ENCODE measurements at places on chromosomes 11 and 22. TPM values are rescaled to one million over a fixed set of nuclear protein-coding genes. Genes with fewer than 3 reads are reported as not detected.

GRCh38 chr11:111960916-111961315 is 23.8 kb downstream of the DIXDC1 start:
- DNase-seq, result peak; percentile 80

GRCh38 chr22:49362211-49362839 is 465.3 kb downstream of the BRD1 start:
- no peak for DNase-seq

- DNase-seq, result no peak
Observed at GRCh38 chr11:65859812-65860277, 388 bp upstream of the MUS81 start.

Gene PRODH
- 34.3 TPM for total RNA-seq

Gene NCAM1
- 7.1 TPM for total RNA-seq

DNA sequence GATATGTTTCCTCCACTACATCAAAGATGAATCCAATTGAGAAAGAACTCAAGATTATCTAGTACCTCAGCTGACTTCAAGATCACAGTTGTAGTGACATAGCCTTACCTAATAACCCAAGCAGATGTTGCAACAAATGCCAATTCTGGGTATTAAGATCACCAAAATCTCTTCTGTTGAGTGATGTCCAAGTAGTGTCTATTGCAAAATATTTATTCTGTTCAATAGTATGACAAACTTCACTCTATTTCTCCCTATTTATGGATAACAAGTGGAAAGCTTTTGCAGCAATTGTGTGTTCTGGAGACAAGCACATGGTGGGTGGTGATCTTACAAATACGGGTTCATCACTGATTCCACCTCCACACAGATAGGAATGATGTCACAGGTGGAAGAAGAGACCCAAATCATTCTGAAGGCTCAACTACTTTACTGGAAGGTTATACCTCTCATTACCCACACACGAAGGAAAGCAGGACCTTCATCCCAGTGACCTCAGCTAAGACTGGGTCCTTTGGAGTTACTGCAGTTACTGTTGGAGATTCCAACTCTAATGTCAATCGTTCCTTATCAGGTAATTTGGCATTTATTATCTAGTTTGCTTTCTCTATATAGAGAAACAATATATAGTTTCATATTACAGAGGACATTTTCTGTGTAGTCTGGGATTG is 72.0 kb downstream of the CD44 start:
- no peak for DNase-seq

Gene DGCR6
- 11.6 TPM for total RNA-seq

DNA sequence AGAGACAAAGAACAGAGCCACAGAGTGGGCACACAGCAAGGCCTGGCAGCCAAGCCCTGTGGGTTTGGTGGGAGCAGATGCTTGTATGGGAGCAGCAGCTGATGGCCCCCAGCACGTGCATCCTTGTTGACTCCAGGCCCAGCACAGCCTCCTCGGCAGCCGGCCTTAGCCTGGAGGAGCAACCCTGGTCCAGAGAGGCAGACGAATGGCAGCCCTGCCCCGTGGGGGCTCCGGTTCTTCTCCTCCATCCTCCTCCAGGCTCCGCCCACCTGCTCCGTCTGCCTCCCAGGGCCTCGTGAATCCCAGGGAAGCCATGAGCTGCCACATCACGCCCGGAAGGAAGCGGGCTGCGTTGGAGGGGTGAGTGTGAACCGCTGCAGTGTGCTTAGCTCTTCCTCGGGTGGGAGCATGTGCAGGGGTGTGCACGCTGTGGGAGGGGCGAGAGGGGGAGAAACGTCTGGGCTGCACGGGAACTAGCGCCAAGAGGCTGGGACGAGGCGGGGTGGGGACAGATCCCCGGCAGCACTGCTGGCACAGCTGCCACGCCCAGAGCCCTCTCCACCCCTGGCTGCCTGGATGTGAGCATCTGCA is 36.3 kb upstream of the JAM3 start:
- peak; percentile 69 for DNase-seq

Gene MS4A6A
- not detected for total RNA-seq

Gene PIH1D2
- total RNA-seq, result 0.37 TPM

DNA sequence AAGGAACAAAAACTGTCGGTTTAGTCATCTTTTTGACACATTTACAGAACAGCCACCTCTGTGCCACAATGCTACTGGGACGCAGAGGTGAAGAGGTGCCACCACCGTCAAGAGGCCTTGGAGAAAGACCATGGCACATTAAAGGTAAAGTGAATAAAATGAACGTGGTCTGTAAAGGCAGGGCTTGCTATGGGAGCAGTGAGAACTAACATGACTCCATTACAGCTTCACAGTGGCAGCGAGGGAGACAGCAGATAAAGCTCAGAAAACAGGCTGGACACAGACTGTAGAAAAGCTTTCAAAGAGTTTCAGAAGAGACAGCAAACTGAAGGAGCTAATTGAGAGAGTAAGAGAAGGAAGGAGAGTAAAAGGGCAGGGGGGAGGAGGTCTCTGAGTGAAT is 102.9 kb downstream of the GAB2 start:
- no peak for DNase-seq

Gene PKDREJ
- not detected for total RNA-seq

- DNase-seq, result peak; percentile 18
Observed at GRCh38 chr11:44452827-44453572, 112.5 kb upstream of the CD82 start.

DNA sequence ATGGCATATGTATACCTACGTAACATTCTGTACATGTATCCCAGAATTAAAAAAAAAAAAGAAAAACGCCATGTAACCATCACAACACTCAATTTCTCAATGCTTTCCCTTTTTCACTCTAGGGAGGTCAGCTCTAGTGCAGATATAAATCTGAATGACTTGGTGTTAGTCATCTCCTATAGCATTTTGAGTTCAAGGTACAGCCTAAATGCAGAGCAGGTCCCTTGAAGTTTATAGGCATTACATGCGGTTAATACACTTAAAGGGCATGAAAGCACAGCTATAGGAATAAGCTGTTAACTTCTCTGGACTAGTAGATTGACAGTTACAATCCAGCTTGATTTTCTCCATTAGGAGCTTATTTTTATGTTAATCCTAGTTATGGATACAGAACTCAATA is 16.2 kb upstream of the OR52I2 start:
- no peak for DNase-seq

GRCh38 chr11:1871531-1871930 is 18.6 kb downstream of the LSP1 start:
- no peak for DNase-seq

DNA sequence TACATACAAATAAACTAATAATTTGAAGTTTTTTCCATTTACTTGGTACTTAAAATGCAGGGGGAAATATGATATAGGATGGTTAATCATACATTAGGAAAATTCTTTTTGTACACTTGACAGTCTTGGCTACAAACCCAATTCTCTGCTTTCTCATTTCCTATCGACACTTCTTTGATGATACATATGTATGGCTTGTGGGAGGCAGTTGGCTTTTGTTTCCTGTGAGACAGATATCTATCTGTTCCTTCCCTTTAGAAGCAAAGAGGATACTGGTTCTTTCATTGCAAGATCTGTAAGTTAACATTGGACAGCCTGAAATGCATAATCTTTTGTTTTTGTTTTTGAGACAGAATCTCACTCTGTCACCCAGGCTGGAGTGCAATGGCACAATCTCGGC is 47.9 kb upstream of the ADORA2A start:
- DNase-seq, result no peak

DNA sequence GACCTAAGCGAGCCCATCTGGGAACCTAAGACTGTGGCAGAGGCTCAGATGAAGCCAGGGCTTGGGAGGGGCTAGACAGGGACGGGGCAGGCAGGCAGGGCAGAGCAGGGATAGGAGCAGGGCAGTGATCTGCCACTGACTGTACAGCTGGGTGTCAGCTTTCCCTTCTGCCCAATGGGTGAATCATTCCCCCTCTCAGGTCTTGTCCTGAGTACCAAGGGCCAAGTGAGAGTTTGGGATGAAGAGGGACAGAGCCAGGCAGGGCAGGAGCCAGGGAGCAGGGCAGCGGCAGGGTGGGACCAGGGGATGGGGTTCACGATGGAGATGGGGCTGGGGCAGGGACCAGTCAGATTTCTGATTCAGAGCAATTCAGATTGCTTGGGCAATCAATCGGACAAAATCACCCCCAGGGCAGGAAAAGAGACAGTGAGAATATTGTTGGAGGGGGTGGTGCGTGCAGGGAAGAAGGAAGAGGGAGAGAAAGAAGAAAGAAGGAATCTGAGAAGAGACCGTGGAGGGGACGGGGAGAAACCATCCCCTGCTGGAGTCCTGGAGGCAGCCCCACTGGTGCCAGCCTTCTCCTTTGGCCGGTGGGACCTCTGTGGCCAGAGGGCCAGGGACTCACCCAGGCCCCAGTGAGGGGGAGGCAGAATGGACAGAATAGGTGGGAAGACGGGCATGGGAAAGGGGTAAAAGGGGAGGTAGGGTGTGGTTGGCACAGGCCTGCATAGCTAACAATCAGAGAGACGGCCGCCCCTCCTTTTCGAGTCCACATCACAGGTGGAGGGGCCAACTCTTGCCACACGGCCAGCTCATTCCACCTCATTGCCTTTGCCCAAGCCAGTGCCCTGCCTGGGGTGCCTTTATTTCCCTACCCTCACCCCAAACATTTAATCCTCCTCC is 47.2 kb downstream of the CYTH4 start:
- DNase-seq, result no peak

DNA sequence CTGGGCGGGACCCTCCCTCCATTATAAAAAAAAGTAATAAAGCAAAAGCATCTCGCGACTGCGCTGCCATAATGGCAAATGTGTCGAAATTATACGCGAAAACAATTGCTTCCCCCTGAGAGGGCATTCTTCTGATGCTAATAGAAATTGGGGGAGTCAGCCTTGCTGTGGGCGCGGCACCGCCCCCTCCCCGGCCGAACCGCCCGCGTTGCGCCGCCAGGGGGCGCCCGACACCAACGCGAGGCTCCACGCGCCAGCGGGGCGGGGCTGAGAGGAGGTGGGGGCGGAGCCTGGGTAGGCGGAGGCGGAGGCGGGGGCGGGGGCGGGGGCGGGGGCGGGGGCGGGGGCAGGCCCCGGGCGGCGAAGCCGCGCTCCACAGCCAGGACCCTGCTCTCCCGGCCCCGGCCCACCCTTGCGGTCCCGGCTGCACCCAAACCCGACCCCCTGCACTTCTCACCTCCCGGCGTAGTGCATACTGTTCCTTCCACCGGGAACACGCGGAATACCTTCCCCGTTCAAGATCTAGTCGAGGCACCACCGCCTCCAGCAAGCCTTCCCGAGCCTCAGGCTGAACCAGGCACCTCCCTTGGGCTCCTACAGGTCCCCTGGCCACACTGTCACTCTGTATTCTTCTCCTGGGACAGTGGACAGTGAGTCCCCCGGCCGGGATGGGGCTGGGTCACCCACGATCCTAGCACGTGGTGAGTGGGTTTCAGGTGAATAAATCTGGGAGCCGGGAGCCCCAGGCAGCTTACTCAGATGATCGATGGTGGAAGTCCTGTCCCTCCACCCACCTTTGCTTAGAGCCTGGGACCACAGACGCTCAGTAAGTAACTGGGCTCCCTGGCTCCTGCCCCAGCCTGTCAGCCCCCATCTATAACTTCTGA is 15.5 kb upstream of the UPK3A start:
- DNase-seq, result peak; percentile 96

- peak; percentile 60 for DNase-seq
Observed at GRCh38 chr22:43127166-43127908, 15.9 kb downstream of the MCAT start.

Gene MRGPRX3
- not detected for total RNA-seq

GRCh38 chr22:50308597-50308935 is 1.1 kb upstream of the PLXNB2 start:
- DNase-seq, result no peak

DNA sequence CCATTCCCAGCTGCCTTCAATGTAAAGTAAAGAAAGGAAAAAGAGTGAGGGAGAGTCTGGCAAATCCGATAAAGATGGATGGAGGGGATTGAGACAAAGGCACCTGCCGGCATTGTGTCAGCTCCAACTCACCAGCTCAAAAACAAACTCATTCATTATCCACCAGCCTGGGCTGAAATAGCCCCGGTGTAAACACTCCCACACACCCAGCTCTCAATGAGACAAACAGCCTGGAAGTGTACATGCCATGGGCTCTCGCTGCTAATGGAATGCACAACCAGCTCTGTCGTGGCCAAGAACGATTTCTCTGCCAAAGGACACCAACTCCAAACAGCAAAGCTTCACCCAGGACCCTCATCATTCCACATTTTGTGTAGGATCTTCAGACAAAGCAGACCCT is 89.3 kb upstream of the OPCML start:
- no peak for DNase-seq

GRCh38 chr11:11949482-11949881 is 58.9 kb downstream of the DKK3 start:
- no peak for DNase-seq

DNA sequence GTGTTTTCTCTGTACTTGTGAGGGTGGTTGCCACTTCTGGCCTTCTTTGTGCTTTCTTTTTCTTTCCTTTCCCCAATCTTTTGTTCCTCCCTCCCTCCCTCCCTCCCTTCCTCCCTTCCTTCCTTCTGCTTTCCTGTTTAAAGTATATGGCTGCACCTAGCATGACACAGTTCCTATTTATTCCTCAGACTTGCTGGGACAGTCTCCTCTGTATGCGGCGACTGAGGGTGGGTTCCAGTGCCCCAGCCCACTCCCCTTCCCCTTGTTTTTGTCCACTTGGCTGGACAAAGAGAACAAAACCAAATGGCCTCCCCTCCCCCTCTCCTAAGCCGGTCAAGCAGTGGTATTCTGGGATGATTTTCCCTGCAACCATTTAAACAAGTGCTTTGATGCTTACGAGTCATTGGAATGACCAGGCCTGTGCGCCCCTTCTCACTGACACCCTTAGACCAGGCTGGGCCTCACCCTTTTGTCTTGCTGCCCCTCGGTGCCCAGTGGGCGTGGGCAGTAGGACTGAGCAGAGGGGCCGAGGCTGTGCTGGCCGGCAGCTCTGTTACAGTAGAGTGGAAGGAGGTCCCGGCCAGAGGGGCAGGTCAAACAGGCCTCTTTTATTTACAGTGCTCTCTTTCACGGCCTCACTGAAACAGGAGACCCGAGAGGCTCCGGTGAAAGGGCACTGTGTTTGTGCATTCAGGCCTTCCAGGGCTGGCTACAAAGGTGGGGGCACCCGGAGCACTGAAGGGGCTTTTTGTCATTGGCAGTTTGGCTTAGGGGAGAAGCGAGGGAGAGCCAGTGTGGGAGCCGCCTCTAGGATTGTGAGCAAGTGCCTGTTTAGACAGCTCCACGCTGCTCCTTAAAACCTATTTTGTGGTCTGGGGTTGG is 32.2 kb downstream of the ZBTB16 start:
- peak; percentile 57 for DNase-seq

Gene ASRGL1
- total RNA-seq, result 46.3 TPM

Gene MB
- 0.35 TPM for total RNA-seq

Measured in H7 (cell line).